Activated effector memory CD4-positive, alpha-beta T cell treated with Interleukin-2 at 50 U/mL for 16 hours (primary cell): ENCODE measurements at places on chromosomes 4 and X.

- no peak for DNase-seq
Observed at GRCh38 chrX:70969635-70970481, 39.0 kb upstream of the SLC7A3 start.

- no peak for DNase-seq
Observed at GRCh38 chrX:3584415-3584996, 128.9 kb downstream of the PRKX start.

GRCh38 chr4:173211222-173211621 is 42.6 kb downstream of the GALNT7 start:
- no peak for DNase-seq

GRCh38 chr4:3870567-3870962 is 104.4 kb downstream of the ADRA2C start:
- no peak for DNase-seq

GRCh38 chr4:158172261-158173258 is at the start of gene GASK1B:
Gene GASK1B, minus strand, starts transcription at chr4:158173025. Its CDS starts 1,650 bp downstream, at chr4:158171375.
- no peak for DNase-seq

- no peak for DNase-seq
Observed at GRCh38 chrX:76657499-76657898, 230.0 kb downstream of the MAGEE1 start.
